ENCODE measurements at places on chromosomes 3 and 15.
A peak's percentile ranks its signal among the peaks of the same experiment; 100 is the strongest.

DNA sequence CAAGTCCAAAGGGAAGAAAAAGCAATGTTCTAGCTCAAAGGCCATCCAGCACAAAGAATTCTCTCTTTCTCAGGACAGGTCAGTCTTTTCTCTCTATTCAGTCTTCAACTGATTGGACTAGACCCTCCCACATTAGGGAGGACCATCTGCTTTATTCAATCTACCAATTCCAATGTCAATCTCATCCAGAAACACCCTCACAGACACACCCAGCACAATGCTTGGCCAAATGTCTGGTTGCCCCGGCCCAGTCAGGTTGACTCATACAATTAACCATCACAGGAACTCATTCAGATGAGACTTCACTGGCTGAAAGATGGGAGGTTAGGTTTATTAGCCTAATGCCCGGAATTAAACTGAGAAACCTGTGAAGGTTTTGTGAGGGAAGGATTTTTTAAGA, 32.4 kb downstream of the ACAN start:
- DNase-seq: peak; percentile 36

GRCh38 chr15:91068966-91069365, 31.1 kb upstream of the SV2B start:
- no peak for DNase-seq

DNA sequence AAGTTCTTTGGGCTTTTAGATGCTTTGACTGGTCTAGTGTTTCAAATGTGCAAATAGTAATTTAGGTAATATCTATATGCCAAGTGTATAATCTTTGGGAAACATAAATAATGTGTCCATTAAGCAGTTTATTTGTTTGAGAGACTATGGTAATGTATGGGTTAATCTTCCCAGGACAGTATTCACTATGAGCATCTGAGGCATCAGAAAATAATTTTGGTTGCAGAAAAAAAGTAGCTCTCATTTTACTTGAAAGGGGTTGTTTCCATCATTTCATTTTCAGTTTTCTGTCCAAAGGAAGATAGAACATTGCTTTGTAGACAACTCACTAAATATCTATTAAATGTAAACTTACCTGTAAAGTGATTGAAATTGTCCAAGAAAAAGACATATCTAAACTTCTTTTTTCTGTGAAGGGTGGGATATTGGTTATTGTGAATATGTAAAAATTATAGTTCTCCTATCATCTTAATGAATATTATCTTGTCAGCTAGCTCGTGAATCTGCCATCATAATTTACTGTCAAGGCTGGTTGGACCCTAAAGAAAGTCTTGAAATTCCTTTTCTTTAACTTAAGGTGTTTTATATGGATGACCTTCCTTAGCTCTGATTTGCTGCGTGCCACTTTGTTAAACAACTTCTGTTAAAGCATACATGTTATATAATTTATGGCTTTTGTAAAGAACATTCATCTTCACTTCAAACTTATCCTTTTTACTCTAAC, 108.8 kb downstream of the EPHA3 start:
- DNase-seq: no peak

GRCh38 chr3:67689806-67690205, 35.4 kb upstream of the SUCLG2 start:
- no peak for DNase-seq

DNA sequence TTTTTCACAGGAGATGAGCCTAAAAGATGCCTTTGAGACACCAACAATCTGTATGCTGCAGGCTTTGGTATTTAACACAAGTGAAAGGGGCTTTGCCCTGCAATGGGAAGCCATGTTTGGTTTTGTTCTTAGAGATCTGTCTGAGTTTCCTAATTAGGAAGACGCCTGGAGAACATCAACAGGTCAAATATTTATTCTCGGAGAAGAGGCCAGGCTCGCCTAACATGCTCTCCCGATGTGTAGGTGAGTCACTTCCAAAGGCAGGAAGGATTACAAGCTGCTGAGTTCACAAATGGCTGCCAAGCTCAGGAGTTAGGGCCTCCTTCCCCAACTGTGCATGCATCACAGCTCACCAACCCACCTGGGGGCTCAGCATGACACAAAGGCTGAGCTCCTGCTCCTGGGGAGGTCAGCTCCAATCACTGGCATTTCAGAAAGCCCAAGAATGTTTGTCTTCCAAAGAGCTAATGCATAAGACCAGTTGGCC, 119.5 kb upstream of the PRICKLE2 start:
- DNase-seq: peak; percentile 62

GRCh38 chr3:125236331-125236903, 23.9 kb upstream of the SLC12A8 start:
- DNase-seq: no peak

DNA sequence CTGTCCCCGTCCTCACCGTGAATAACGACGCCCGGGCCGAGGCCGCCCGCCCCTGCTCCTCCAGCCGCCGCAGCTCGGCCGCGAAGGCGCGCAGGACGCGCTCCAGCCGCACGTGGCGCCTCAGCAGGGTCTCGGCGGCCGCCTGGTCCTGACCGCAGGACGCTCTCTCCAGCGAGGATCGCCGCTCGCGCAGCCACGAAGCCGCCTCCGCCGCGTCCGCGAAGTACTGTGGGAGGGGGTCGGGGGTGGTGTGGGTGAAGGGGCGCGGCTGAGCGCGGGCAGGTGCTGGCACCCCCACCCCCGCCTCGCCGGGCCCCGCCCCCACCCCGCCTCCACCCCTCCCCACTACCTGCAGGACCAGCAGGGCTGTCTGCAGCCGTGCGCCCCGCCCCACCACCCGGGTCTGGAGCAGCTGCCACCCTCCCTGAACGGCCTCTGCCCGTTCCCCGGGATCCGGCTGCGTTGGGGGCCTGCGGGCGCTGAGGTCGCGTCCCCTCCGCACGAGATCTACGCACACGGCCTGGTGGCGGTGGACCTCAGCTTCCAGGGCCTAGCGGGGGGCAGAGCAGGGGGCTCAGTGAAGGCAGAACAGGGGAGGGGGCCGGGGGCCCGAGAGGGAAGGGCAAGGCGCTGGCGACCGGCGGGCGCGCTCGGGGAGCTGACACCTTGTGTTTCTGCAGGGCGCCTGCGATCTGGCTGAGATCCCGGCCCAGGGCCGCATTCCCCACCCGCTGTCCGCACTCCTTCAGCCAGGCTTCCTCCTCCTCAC, 11.7 kb downstream of the SPTBN5 start:
- no peak for DNase-seq

DNA sequence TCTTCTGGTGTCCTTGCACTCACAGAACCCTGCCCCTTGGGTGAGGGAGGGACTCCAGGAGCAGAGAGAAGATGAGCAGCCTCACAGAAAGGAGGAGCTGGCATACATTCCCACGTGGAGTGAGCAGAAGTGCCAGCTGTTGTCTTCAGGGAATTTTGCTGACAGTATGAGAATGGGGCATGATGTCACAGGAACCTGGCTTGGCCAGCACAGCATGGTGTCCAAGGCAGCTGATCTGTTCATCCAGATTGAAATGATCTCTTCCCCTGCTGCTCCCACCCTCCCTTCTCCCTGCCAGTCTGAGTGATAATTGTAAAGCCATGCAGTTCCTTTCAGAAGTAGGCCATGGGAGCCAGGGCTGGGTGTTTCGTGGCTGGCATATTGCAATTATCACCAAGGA, 53.3 kb downstream of the GJD2 start:
- no peak for DNase-seq

DNA sequence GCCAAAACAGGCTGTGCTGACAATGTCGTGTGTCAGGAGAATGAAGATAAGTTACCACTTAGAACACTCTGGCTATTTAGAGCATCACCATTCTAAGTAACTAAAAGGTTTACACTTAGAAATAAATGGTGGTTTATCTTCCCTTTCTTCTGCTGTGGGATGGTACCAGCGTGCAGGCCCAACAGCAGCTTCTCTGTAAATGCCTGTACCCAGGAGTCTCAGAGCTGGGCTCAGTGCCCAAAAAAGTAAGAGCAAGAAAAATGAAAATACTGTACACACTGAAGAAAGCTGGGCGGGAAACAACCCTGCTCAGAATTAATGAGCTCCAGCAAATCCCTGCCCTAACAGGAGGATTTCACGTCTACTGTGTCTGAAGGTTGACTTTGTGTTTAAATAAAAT, 206.5 kb downstream of the MFSD1 start:
- DNase-seq: no peak

GRCh38 chr3:166446986-166447385, 609.8 kb upstream of the BCHE start:
- no peak for DNase-seq

- DNase-seq: no peak
These were observed 217.5 kb downstream of the CHL1 start for GRCh38 chr3:414063-414462.

GRCh38 chr3:118213892-118214291, 820.8 kb downstream of the IGSF11 start:
- no peak for DNase-seq

- no peak for DNase-seq
These were observed 273.5 kb downstream of the NEK10 start for GRCh38 chr3:27095553-27096222.

- no peak for DNase-seq
These were observed 3.6 kb downstream of the SIAH2 start for GRCh38 chr3:150759319-150759718.

DNA sequence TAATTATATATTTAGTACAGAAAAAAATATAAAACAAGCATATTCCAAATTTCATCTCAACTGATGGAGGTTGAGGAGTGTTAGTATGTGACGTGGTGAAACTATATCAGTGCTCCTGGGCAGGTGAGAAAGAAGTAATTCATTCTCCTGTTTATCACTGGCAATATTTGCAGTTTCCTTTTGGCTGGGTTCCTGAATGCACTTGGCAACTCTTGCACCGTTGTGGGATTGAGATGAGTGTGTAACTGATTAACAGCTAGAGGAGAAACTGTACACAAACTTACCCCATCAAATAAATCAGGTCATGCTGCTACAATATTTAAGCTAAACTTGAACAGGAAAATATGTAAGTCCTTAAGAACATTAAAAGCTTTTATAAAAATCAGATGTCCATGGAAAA, 2.1 kb upstream of the ATP13A4 start:
- DNase-seq: no peak

GRCh38 chr3:195183071-195183776, 87.7 kb downstream of the XXYLT1 start:
- DNase-seq: no peak

- no peak for DNase-seq
These were observed 211.7 kb upstream of the MLF1 start for GRCh38 chr3:158359339-158359738.

DNA sequence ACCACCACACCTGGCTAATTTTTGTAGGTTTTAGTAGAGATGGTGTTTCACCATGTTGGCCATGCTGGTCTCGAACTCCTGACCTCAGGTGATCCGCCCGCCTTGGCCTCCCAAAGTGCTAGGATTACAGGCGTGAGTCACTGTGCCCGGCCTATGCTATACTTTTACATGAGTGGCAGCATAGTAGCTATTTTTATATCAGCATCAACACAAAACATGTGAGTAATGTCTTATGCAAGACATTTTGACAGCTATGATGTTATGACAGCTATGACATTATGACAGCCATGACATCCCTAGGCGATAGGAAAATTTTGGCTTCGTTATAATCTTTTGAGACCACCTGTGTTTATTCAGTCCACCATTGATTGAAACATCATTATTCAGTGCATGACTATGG, 4.1 kb upstream of the NAALADL2 start:
- DNase-seq: no peak

GRCh38 chr15:76756381-76756780, 148.8 kb downstream of the SCAPER start:
- DNase-seq: peak; percentile 28

DNA sequence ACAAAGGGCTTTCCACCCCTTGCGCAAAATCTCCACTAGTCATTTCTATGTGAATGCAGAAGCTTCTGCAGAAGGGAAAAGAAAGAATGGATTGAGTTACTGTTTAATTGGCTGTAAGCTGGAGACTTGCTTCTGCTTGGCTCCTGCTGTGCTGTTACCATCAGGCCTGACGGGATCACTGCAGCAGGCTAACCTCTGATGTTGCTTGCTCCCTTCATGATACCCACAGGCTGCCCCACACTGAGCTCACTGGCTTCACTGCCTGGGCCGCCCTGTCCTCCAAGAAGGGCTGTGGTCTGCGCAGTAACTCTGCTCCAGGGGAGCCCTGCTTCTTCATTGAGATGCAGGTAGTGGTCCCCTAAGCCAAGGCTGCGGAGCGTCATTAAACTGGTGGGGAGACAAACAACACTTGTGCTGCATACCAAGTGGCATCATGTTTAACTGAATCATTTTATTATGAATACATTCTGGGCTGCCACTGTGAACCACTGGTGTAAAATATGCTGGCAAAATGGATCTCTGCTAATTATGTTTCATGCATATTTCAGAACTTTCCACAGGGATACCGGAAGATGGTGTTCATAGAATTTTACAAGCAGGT, 78.6 kb downstream of the WDR49 start:
- DNase-seq: no peak

Data from NCI-H226 (cell line).